ENCODE measurements at places on chromosomes 3 and 15.

DNA sequence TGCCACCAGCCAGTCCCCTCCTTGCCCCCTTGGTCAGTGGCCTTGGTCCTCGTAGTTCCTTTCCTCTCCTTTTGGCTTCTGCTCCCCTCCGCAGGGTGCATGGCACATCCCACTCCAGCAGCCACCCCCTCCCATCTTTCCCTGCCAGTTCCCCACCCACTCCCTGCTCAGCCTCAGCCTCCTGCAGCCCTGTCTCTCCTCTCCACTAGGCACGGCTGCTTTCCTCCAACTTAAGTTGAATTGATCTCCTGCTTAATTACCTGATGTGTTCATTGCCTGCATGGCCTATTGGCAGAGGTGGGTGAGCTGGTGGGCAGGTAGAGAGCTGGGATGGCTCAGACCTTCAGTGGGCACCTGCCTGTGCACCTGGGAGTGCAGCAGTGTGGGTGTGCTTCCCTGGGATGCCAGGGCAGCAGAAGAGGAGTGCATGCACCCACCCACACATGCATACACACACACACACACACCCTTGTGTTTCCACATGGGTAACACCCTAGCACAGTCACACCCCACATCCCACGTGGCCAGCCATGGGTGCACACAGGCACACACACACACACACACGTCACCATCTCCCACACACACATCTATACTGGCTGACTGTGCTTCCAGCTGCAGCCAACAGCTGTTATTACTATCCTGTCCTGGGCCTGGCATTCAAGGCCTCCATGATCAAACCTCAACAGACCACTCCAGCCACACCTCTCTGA lies 30.9 kb downstream of the C3orf18 start:
- no peak for DNase-seq

DNA sequence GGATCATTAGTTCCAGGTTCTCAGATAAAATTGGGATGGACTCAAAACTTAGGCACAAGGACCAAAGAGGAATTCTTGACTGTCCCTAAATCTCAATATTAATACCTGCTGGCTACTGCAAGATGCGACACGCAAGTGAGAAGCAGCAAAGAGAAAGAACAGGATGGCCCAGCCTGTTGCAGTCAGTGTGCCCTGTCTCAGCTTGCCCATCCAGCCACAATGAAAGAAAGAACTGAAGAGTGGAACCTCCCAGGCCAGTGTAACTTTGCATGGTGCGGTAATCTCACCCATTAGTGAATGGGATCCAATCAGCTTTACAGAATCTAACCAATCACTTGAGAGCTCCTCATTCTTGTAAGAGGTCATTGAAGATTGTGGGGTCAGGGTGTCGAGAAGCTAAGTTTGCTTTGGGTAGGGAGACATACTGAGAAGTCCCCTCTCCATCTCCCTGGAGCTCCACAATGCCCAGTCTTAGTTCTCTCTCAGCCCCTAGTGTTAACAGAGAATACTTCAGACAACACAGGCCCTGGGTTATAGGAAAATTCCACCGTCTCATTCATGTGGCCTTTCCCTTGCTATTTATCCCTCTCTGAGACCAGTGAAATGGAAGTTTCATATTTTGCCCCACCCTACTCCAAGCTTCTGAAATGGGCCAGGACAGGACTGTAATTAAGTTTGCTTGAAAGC lies 3.2 kb upstream of the SLC9A9 start:
- peak; percentile 2 for DNase-seq

- no peak for DNase-seq
Observed at GRCh38 chr3:176275538-176275937, 921.7 kb downstream of the TBL1XR1 start.

- no peak for DNase-seq
Observed at GRCh38 chr3:31813686-31814085, 167.4 kb downstream of the OSBPL10 start.

- DNase-seq: no peak
Observed at GRCh38 chr15:90126596-90127435, 24.5 kb upstream of the IDH2 start.

GRCh38 chr15:100713163-100713867 lies 110.9 kb downstream of the ASB7 start:
- peak; percentile 91 for DNase-seq

GRCh38 chr15:45481135-45481534 lies 41.4 kb downstream of the SLC30A4 start:
- no peak for DNase-seq

DNA sequence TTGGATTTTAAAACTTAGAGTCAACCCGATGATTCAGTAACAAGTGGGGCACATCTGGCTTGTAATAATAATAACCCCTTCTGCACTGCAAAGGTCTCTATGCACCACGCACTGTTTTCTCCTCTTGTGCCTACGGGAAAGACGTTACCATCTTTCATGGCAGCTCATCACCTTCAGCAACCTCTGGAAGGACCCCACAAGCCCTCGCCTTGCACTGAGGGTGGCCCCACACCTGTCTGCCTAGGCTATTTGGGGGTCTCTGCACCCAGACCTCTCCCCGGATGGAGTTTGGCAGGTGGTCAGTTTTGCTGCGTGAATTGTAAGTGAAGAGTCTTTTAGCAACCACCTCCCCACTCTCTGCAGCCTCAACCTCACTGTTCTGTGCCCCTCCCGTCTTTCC lies 138.6 kb upstream of the MEF2A start:
- no peak for DNase-seq

Measured in SK-MEL-5 (cell line).